NCI-H187 (cell line): ENCODE measurements at places on chromosomes 7 and 10.

DNA sequence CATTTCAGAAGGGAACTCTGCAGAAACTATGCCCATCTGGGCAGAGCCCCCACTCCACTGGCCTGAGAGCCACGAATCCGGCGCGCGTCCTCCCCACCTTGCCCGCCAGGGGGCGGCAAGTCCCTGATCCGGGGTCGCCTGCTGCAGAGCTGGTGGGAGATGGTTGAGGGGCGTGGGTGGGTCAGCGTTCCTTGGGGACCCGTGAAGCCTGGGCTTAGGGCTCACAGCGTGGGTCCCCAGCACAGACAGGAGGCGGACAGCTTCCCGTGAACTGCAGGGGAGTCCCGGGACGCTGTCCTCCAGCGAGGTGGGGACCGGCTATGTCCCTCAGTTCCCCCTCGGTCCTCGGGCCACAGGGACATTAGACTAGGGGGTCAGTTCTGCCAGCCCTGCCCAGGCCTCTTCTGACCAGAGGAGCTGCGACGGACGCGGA is 585 bp upstream of the POP7 start:
- peak; percentile 80 for DNase-seq

DNA sequence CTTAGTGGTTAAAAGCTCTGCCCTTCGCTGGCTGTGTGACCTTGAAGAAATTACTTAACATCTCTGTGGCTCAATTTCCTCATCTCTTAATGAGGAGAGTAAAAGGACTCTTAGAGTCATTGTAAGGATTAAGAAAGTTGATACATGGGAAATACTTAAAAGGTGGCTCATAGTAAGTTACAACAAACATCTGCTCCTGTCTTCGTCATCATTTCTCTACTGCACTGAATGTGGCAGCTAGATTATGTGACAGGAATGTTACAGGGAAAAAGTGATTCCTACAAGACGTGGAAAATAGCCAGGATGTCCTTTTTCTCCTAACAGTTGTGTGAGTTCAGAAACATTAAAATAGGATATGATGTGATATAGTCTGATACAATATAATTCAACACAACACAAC is 184.7 kb downstream of the FRMD4A start:
- DNase-seq: no peak

DNA sequence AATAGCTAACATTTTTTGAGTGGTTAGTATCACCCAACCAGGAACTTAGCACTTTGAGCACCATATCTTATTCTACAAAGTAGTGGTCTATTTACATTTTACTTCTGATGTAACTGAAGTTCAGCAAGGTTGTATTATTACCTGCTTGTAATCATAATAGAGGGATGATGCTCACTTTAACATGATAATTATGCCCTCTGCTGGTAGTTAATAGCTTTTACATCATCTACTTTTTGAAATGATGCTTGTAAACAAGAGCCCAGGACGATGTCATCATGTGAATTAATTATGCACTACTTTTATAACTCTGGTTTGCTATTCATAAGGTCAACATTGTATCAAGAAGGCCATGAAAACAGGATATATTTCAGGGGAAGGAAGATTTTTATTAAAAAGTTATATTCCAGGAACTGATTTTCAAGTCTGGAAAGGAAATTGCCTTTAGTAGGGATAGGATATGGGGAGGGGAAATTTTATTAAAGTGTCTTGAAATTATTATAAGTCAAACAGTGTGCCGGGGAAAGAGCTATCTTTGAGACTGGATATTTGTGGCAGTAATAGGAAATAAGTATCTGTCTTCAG is 80.3 kb upstream of the SCIN start:
- no peak for DNase-seq

DNA sequence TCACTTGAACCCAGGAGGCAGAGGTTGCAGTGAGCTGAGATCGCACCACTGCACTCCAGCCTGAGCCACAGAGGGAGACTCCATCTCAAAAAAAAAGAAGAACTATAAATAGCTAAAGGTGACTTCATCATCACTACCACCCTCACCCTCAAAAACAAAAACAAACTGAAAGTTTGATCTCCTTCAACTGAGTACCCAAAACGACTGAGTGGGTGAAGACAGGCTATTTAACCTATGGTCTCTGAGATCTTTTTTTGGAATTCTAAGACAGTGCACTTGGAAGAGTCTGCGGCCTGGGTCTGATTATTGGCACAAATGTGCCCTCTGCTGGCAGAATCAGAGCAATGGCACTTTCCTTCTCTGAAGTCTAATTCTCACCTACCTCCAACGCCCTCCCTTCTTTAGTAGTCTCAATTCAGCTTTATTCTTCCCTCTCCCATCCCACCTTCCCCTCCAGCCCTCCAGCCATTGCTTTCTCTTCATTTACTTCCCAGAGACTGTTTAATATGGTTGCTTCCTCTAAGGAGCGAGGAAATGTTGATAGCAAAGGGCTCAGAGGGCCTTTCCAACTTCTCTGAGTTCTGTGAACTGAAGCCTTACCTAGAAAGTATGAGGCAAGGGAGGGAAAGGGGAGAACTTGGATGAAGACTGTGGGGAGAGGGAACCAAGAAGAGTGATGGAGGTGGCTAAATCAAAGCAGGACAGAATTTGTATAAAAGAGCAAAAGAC is 2.9 kb upstream of the MYOZ1 start:
- no peak for DNase-seq

- peak; percentile 6 for DNase-seq
These were observed 24.8 kb upstream of the EIF5AL1 start for GRCh38 chr10:79487296-79488194.

GRCh38 chr7:27123007-27123476 is 7.5 kb downstream of the HOXA4 start:
- no peak for DNase-seq

DNA sequence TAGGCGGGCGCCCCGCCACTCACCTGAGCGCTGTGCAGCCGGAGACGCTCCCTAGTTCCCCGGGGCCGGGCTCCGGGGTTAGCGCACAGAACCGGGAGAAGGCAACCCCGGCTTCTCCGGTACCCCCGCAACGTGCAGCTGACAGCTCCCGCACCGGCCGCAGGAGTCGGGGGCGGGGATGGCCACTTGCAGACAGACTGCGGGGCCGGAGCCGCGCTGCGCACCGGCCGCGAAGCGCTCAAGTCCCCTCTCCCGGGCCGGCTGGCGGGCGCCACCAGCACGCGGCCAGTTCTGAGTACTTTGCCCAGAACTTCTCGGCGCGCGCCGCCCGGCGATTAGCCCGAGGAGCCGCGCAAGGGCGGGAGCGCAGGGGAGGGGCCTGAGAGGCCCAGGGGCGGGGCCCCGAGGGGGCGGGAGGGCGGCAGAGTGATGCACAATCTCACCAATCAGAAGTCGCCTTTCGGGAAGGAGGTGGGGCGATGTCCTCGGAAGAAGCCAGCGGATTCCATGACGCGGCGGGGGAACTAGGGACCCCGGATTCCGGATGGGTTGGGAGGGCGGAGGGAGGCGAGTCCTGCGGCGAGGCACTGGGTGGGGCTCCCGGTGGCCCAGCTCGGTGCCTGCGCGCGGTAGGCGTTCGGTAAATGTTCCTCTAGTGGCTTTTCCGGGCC is at the start of gene OSBPL3:
Gene OSBPL3, minus strand, starts transcription at position 316 of the 671 bp plus-strand sequence. CDS start 87,706 bp downstream, outside the sequence.
- DNase-seq: peak; percentile 53

DNA sequence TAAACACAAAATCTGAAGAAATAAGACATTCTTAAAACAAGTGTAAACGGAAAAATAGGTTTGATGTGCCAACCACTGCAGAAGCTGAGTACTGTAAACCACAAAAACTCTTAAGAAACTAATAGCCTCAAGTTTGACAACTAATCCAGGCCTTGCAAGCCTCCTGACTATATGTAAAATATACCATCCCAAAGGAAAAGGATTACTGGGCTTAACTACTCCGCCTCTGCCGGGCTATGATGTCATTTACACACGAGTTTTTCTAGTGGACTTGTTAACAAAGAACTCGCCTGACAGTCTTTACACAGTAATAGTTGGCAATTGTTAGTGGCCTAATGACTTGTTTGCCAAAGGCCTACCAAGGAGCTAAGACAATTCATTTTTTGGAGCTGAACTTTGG is 2.1 kb downstream of the KIF5B start:
- no peak for DNase-seq

DNA sequence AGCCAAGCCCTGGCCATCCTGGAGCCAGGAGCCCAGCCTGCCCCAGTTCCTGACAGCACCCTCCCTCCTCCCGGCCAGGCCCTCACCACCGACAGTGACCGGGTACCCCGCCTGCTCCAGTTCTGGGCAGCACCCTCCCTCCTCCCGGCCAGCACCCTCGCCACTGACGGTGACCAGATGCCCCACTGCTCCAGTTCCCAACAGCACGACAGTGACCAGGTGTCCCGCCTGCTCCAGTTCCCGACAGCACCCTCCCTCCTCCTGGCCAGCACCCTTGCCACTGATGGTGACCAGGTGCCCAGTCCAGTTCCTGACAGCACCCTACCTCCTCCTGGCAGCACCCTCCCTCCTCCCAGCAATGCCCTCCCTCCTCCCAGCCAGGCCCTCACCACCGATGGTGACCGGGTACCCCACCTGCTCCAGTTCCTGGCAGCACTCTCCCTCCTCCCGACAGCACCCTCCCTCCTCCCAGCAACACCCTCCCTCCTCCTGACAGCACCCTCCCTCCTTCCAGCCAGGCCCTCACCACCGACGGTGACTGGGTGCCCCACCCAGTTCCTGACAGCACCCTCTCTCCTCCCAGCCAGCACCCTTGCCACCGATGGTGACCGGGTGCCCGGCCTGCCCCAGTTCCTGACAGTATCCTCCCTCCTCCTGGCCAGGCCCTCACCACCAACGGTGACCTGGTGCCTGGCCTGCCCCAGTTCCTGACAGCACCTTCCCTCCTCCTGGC is 40.3 kb downstream of the VIPR2 start:
- DNase-seq: no peak

DNA sequence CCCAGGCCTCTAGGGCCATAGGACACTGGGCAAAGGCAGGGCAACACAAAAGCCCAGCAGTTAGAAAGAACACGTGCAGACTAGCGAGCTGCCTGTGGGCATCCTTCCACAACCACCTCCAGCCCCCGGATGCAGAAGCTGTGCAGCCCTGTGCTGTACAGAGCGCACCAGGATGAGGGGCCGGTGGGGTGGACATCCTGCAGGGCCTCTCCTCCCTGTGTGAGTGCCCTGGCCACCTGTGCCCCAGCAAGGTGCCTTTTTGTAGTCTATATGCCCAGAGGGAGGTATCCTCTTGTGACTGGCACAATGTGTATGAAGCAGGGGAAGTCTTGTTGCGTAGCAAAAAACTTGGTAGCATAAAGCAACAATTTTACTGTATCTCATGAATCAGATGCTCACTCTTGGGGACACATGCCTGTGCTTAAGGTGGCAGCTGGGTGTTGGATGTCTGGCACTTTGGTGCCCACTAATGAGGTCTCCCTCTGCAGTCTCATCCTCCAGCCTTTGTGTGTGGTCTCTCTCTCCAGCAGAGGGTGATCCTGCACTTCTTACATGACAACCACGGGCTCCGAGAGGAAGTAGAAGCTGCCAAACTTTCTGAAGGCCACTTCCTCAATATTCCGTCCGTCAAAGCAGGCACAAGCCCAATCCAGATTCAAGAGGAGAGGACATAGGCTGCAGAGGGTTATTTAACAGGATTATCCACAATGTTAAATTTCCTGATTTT is 8.7 kb downstream of the NCAPG2 start:
- DNase-seq: no peak

- no peak for DNase-seq
These were observed 76.7 kb downstream of the ETV1 start for GRCh38 chr7:13912715-13913278.

DNA sequence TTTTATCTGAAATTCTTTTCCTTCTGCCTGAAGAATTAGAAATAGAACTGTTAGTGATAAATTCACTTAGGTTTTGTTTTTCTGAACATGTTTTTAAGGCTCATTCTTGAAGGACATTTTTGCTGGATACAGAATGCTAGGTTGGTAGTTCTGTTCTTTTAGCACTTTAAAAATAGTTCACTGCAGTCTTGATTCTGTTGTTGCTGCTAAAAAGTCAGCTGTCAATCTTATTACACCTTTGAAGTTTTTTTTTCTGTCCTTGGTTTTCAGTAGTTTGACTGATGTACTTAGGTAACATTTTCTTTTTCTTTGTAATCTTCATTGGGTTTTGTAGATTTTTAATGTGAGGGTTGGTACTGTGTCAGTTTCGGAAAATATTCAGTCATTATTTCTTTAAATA is 48.7 kb downstream of the C1GALT1 start:
- DNase-seq: no peak

DNA sequence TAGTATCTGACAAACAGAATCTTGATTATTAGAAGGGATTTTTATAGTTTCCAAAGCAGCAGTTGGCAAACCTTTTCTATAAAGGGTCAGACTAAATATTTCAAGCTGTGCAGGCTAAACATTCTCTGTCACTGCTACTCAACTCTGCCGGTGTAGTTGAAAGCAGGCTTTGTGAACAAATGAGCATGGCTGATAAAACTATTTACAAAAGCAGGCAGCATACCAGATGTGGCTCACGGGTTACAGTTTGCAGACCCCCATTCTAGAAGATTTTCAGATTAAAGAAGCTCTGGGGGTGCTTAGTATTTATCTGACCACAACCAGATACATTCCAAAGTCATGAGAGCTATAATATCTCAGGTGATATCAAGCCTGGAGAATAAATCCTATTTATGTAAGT is 1017.5 kb downstream of the SORCS1 start:
- no peak for DNase-seq

DNA sequence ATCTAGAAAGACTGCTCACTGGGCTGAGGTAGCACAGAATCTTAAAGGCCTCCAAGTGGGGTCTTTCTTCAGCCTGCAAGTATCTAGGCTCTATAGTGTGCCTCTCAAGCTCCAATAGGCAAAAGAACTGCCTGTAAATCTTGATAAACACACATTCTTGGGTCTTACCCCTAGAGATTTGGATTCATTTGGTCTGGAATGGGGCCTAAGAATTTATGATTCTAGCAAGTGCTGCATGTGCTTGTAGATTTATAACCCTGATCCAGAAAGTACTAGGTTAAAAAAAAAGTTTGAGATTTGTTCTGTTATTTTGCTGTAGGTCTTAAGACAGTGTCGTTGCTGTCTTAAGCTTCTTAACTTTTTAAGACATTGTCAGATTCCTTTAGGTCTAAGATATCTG is 74.1 kb downstream of the RALA start:
- DNase-seq: no peak

- DNase-seq: no peak
These were observed 138.1 kb downstream of the VTI1A start for GRCh38 chr10:112585126-112585525.

- no peak for DNase-seq
These were observed 161.9 kb downstream of the SORCS3 start for GRCh38 chr10:104802941-104803340.

- no peak for DNase-seq
These were observed 14.3 kb upstream of the LRRC17 start for GRCh38 chr7:102898532-102898859.
